NCI-H526 treated with DMSO at 0.1 percent for 48 hours (cell line): ENCODE measurements at places on chromosomes 2 and 18.

- DNase-seq = peak; percentile 1
Observed at GRCh38 chr2:229868794-229869193, 53.0 kb downstream of the TRIP12 start.

DNA sequence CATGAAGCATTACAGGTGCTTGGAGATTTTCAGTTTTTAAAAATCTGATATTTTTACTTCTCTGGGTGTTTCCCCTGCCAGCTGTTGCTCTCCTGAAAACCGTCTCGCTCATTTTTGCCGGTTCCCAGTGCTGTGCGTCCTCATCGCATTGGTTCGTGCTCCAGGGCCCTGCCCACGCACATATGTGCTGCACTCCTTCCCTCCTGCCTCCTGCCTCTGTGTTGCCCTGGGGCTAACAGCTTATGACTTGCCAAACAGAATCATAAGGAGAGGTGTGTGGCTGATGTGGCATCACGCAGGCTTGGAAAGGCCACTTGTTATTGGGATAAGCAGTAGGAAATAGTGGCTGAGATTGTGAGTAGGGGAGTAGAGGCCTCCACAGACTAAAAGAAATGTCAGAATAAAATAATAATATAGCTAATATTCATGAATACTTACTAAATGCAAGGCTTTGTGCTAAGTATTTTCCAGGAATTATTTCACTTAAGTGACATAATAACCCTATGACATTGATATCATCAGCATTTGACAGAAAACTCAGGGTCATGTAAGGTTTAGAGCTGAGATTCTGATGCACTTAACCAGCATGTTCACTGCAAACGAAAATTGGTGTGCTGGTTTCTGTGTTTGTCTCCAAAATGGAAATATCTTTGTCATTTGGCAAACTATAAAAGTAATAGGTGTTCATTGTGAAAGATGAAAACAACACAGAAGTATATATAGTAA is 53.5 kb downstream of the SLC4A1AP start:
- no peak for DNase-seq

- no peak for DNase-seq
Observed at GRCh38 chr2:164073101-164074074, 337.6 kb upstream of the FIGN start.

GRCh38 chr2:15223887-15224286 is 337.2 kb downstream of the NBAS start:
- no peak for DNase-seq

DNA sequence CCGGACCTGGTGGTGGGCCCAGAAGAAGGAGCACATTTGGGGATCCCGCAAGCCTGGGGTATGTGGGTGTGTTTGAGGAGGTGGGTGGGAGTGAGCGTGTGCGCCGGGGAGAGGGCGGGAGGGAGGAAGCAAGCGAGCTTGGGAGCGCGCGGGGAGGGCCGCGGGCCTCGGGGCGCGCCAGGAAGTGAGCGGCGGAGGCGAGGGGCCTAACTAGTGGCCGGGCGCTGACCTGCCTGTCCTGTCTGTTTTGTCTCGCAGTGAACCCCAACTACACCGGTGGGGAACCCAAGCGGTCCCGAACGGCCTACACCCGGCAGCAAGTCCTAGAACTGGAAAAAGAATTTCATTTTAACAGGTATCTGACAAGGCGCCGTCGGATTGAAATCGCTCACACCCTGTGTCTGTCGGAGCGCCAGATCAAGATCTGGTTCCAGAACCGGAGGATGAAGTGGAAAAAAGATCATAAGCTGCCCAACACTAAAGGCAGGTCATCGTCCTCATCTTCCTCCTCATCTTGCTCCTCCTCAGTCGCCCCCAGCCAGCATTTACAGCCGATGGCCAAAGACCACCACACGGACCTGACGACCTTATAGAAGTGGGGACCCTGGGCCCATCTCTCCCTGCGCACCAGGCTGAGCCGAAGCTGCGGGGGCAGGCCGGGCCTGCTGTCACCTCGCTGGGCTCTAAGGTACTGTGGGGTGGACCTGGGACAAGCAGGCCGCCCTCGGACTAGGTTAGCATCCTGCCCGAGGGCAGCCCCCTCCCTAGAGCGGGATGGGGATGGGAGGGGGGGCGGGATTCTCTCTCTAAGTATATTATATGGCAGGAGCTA is 1.2 kb downstream of the HOXD4 start:
- DNase-seq = no peak

DNA sequence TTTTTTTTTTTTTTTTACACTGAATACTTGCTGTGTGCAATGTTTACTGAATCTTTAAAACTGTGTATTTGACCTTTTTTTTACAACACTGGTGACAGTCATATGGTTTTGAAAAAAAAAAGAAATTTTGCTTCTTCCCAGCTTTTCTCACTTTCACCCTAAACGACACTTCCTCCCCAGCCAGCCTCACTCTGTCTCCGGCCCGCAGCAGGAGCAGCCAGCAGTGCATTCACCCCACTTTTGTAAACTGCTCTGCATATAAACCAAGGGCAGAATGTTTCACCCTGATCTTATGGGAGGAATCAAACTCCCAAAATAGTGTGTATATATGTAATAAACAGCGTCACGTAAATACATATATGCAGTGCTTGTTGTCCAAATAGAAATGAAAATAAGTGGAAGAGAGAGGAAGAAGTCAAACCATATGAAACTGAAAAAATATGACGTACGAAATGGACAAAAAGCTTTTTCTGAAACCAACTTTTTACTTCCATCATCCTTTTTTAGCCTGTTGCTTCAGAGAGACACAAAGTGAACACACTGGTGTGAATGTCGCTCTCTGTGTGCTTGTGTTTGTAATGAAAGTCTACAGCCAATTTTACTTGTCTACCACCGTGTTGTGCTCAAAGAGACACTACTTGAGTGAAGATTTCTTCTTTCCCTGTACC is 54.2 kb downstream of the ZCCHC2 start:
- no peak for DNase-seq

DNA sequence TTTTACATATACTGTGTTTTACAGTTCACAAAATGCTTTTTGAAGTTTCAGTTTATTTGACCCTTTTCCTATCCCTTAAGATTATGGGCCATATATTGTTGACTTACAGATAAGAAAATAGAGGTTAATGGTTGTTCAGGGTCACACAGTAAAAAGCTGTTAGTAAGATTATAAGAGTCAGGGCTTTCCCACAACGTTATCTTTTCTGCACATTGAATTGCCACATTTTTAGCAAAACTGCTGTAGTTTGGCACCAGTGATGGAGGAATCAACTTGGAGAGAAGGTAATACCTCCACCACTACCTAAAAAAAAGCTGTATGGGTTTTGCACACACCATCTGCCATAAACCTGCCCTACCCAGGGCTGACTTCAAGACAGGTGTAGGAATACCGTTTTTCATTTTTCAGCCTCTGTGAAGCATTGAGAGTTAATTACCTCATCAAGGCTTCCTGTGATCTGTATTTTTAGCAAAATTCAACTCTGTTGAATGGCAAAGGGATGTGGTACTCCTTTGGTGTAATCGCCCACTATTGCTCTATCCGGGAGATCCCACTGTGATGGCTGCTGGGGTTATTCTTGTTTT is 5.0 kb downstream of the SOWAHC start:
- no peak for DNase-seq

DNA sequence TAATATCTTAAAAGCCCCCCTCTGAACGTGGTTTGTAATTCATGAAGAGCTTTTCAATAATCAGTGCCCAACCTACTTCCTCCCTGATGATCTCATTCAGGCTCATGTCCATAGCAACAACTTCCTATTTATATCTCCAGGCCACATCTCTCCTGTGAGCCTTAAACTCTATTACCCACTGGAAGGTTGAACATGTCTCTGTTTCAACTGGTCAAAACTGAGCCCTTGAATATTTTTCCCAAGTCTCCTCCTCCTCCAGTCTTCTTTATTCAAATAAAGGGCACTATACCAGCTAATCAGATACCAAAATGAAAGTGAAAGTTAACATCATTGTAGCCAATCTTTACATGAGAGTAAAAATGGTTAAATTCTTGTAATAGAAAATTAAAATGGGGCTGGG is 63.7 kb upstream of the ITGA4 start:
- no peak for DNase-seq

DNA sequence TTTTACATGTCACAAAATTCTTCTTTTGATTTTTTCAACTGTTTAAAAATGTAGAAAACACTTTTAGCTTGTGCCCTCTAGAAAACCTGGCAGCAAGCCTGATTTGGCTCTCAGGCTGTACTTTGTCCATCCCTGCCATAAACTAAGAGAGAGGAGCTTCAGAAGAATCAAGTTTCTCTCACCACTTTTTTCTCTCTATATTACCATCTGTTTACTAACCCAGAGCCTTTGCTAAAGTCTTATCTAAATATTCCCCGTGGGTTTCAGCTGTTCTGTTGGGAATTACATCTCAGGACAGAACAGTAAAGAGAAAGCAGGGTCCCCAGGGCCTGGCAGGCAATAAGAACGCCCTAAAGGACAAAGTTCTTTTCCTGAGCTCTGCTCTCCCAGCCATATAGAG is 409.1 kb upstream of the CRIM1 start:
- no peak for DNase-seq
